ENCODE measurements at places on chromosomes 7 and 10.

- DNase-seq: no peak
These were observed 60.6 kb downstream of the C1GALT1 start for GRCh38 chr7:7242899-7243298.

DNA sequence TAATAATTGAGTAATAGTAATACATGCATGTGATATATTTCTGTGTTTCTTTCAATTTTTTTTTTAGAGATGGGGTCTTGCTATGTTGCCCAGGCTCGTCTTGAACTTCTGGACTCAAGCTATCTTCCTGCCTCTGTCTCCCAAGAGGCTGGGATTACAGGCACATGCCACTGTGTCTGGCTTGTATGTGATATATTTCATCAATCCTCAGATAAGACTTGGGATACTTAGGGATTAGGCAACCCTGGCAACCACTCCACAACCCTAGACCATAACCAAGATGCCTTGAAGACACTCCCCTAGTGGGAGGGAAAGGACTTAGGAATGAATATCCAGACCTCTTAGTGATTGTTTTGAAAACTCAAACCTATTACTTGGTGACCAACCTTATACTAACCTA is 154.8 kb downstream of the CCDC3 start:
- DNase-seq: no peak

GRCh38 chr7:64320547-64321513 is 7.1 kb downstream of the ZNF736 start:
- DNase-seq: no peak

DNA sequence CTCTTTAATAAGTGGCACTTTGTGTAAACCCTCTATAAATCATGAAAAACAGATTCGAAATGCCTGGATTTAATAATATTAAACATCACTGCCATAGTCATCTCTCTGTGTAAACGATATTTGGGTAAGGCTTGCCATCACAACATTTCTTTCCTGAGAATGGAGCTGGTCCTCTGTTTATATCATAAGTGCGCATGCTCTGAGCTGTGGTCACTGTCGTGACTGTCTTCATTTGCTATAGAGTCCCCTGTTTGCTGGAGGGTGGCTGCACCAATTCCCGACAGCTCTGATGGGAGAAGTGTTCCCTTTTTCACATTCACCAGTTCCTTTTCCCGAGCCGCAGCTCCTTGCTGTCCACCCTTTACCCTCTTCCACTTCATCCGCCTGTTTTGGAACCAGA is 50.4 kb upstream of the AGMO start:
- DNase-seq: no peak

- DNase-seq: no peak
These were observed 16.9 kb upstream of the PRF1 start for GRCh38 chr10:70619271-70620019.

- DNase-seq: no peak
These were observed 3.8 kb downstream of the SFXN2 start for GRCh38 chr10:102718220-102718619.

DNA sequence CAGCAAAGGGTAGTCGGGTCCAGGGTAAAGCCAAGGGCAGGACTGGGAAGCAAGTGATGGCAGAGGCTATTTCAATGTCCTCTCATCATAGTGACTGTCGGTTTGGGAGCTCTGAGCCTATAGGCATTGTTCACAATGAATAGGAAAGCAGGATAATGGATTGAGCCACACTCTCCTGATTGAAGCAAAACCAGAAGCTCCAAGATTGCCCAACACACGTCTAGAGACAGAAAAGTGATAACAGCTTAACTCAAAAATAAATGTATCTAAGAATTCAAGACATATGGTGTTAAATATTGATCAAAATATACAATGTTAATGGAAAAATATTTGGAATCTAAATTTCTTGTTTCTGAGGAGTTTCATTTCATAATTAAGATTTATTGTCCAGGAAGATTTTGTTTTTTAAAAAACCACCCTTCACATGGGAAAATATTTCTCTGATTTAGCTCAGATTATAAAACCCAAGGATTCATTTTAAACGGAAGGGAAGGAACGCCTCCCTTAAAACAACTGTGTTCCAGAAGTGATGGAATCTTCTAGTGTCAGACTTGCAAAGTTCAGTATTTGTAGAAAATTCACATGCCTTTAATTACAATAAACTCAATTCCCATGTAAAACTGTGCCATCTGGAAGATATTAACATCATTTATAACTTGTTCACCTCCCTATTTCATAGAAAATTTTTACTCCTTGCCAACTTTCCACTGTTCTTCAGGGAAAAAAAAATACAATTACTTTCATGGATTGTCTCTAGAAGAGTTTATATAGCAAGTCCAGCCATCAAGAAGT is 54.5 kb downstream of the NRP1 start:
- no peak for DNase-seq

DNA sequence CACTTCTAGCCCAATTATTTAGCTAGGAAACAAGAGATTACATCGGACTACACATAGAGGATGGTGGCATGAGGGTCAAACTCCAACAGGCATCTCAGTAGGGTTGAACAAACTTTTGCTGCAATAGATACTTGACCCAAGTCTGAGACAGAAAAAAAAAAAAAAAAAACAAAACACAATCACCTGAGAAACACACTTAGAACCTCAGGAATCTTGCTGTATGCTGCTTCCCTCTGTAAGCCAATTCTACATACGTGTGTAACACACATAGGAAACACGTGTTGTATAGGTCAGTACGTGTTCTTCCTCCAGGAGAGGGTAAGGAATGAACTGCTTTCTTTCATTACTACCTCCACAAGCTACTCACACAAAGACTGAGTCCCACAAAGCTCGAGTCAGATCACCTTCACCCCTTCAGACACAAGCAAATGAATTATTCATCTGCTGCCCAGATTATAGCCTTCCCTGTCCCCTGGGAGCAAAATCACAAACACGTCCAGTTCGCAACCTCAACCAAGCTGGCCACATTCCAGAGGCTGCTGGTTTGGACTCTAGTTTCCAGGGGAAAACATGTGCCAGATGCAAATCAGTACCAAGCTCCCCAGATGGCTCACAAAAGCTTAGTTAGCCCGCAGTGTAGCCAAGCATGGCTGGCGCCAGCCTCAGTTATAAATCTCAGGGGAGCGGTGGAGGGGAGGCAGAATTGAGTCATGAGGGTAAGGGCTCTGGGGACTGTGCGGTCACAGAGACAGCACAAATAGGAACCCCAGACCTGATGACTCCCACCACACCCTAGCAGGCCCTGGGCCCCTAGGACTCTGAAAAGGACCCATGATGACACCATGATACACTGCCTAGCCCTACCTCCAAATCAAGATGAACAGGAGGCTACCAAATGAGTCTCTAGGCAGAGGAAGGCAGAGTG is 15.1 kb downstream of the PSAP start:
- DNase-seq: peak; percentile 89

DNA sequence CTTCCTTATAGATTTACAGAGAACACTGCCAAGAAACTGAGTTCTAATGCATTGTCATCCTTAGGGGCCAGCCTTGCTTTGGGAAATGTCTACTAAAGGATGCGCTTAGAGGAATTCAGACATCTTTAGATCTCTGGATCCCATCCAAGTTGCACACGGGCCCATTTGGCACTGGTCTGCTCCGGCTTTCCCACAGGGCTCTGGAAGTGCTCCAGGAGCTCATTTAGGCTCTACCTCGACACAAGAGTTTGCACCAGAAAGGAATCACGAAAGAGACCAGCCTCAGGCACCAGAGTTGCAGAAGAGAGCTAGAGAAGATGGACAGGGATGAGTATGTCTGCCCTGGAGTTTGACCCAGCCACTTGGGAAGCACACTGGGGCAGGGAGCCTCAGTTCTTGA is 150.1 kb upstream of the TMEM72 start:
- no peak for DNase-seq

DNA sequence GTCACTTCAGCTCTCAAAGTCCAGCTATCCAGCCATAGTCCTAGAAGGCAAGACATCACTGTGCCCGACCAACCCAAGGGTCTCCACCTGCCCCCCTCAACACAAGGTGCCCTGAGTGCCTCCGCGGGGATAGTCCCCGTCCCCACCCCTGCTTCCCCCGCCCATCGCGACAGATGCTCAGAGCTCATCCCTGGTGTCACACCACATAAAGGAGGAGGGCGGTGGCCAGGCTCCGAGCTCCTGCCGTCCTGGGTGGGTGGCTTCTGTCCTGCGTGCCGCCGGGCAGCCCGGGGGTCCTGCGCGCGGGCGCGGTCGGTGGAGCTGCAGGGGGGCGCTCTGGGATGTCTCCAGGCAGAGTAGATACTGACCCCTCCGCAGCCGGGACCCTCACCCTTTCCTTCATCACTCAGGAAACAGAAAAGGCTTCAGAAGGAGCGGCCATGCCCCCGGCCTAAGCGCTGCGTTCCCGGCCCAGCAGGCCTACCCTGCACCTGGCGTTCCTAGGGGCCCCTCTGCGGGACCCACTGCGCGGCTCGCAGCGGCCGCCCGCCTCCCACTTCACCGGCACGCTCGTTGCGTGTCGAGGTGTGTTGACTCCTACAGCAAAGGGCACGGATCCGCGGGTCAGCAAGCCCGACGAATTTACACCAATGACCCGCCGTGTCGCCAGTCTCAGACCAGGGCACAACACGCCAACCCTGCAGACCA is 53.4 kb downstream of the ALOX5 start:
- DNase-seq: no peak

- no peak for DNase-seq
These were observed 18.7 kb upstream of the DDIT4 start for GRCh38 chr10:72254813-72255568.

- DNase-seq: no peak
These were observed 22.4 kb downstream of the MTURN start for GRCh38 chr7:30157204-30157603.

GRCh38 chr10:127576740-127577161 is 27.6 kb downstream of the NPS start:
- no peak for DNase-seq

DNA sequence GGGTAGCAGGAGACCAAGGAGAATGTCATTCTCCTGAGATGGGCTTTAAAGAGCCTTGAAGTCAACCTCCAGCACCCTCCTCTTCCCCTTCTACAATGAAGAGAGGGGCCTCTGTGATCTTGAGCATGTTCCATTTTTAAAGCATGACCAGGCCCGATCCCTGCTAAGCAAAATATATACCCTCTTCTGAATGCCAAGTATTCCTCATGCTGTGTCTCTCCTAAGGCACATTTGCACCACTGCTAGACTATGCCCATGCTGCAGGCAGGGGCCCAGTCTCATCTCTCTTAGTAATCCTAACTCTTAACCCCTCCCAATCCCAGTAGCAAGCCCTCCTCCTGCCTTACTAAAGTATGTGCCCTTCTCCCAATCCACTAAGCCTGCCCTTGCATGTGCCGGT is 18.4 kb downstream of the SORBS1 start:
- DNase-seq: no peak

Data from kidney epithelial cell (primary cell).